Stimulated activated memory B cell treated with anti-CD40 and anti-IgM and Interleukin-4, amounts not matched to agents 10 μg/mL and 1 μg/mL and 100 μg/mL, for 72 hours (primary cell): ENCODE measurements at places on chromosomes 2 and 18.

- no peak for ATAC-seq
Observed at GRCh38 chr18:54100920-54101470, 123.5 kb downstream of the MBD2 start.

GRCh38 chr18:58862356-58862755, 2.3 kb upstream of the ZNF532 start:
- no peak for ATAC-seq

GRCh38 chr2:30464544-30465170, 17.6 kb downstream of the LCLAT1 start:
- ATAC-seq: no peak

DNA sequence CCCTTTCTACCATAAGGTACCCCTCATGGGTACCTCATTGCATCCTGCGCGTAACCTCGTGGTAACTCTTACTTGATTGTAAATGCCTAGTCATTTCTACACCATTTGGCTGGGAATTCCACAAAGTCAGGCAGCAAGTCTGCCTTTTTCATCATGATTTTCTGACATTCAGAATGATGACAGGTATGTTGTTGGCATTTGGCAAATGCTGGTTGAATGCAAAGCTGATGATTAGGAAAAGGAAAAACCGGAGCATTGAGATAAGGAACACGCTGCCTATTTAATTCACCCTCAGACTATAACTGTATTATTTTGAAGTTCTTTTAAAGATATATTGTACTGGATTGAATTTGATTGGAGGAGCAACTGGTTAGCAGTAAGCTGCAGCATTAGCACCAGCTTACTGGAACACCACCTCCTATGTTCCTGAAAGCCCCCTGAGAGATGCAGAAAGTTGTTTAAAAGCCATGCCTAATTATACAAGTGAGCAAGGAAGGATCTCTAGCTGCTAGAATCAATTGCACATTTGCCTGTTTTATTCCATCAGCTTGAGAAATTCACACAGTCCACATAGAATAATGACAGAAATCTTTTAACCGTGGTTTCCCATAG, 520.1 kb downstream of the LRP1B start:
- ATAC-seq: no peak

DNA sequence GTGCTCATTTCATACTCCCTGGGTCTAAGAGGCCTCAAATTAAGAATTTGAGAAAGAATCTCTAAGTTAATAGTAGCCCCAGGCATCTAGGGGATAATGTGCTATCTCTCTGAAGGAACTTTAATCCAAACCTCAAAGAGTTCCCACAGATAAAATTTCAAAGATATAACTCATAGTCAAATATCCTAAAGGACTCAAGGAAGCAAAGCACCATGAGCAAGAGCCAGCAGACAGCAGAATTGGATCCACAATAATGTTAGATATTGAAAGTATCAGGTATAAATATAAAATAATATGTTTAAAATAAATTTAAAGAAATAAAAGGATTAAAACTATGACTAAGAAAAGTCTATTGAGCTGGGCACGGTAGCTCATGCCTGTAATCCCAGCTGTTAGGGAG, 31.7 kb upstream of the SIX3 start:
- ATAC-seq: no peak

- no peak for ATAC-seq
Observed at GRCh38 chr2:38266382-38267061, 110.6 kb downstream of the ATL2 start.

DNA sequence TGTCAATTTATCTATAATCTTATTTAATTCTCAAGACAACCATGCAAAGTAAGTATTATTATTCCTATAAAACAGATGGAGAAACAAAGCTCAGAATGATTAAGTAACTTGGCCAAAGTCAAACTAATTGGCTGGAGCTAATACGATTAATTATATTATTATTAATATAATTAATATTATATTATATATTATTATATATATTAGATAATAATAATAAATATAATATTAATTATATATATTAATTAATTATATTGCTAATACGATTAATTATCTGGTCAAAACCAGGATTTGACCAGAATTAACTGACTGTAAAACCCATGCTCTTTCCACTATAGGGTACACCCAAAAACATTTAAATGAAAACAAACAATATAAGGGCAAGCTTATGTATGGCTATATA, 52.4 kb downstream of the FARSB start:
- no peak for ATAC-seq

DNA sequence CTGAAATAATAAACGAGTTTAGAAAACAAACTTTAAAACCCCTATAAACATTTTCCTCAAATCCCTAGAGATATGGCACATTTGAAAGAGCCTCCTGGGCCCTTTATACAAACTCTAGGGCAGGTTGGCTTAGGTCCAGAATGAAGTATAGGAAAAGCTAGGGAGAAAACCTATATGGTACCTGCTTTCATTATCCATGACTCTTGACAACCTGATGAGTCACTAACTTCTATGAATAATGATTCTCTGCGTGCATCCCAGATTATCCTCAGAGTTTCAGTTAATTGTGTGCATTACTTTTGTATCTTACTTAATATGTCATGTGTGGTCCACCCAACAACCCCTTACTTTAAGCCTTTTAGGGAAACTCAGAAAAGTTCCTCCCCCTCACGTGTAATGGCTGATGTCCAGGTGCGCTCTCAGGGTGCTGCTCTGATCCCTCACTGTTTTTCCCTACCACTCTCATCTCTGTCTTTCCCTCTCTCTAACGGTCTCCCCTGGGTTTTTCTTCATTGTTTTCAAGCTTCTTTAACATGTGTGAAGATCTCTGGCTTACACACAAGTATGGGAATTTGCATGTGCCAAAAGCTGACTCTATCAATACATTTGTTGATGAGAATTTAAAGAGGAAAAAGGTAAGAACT, 78.5 kb downstream of the LRP1B start:
- no peak for ATAC-seq

GRCh38 chr2:70440621-70441020, 113.0 kb downstream of the TGFA start:
- ATAC-seq: no peak

DNA sequence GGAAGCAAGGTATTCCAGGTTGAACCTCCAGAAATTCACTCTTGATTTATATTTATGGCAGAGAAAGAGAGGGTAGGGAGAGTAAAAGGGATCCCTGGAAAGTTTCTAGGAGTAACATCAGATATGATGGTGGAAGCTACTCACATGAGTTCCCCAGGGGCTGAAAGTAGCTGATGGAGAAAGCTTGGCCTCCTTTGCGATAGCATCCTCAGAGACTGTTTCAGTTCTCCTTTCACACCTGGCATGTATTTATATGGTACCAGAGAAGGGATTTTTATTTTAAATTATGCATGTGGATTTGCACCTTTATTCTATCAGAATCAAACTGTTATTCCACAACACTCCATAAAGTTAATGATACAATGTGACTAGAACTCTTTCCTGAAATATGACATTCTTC, 126.3 kb upstream of the OSR1 start:
- ATAC-seq: no peak

DNA sequence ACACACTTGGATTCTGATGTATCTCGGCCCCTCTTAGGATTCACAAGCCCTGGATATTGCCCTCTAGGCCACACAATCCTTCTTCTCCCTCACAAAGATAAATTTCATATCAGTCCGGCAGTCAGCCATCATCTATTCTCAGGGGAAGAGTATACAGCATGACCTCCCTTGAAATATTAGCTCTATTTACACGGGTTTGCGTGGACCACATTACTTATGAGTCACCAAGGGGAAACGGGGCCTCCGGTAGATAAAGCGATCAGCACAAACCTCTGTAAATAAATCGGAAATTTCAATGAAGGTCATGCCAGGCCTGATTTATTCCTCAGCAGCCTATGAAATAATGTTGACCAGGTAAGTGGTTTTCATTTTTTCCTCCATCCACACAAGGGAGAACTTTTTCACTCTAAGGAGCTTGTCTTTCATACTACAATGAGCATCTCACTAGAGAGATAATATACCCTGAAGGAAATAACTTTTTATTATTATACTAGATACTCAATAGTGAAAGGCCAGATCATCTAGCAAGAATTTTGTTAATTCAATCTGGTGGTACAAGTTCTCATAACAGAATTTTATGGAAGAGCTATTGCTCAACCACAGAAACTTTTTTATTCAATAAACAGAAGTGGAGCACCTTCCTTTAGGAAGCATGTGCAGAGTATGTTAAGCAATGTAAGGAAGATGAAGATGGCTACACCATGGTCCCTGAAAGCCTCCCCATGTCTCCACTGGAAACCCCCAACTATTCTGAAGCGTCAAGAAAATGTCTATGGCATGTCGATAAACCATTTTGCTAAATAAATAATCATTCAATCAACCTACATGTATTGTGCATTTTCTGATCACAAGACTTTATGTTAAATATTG, 125.2 kb upstream of the PIK3C3 start:
- no peak for ATAC-seq

GRCh38 chr2:173386021-173386737, 31.5 kb downstream of the CDCA7 start:
- ATAC-seq: no peak

- no peak for ATAC-seq
Observed at GRCh38 chr2:62291052-62291451, 95.1 kb downstream of the B3GNT2 start.

- ATAC-seq: no peak
Observed at GRCh38 chr18:778194-778927, 33.7 kb downstream of the YES1 start.

DNA sequence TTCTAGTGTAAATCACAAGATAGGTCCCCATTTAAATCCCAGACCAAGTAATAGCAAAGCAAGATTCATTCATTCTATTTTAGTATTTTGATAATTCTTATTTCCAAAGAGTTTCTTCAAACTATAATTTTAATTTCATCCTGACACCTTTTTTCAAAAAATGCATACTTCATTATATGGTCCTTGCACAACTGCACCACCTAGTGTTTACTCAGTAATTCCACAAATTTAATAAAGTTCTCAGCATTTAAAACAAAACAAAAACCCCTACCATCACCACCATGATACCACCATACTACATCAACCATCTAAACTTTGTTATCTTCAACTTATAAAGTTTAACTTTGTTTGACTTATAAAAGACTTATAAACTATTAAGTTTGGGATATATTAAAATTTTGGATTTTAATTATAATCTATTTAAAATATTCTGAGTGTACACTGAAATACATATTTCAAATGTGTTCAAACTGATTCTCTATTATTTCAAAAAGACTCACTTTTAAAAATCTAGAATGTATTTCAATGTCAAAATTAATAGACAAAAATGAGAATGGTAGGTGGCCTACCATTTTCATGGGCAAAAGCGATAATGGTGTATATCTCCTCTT, 44.2 kb downstream of the WDPCP start:
- no peak for ATAC-seq
